HT-29 (cell line): ENCODE measurements at places on chromosomes 1 and 21. TPM values are rescaled to one million over a fixed set of nuclear protein-coding genes. Genes with fewer than 3 reads are reported as not detected.

GRCh38 chr1:1426496-1427105 lies 5.5 kb upstream of the ANKRD65 start:
- DNase-seq = peak; percentile 25

LCE1D gene
- not detected in 2 replicates for total RNA-seq

BEST4 gene
- 0.31 and 0.33 TPM in 2 replicates for total RNA-seq

GRCh38 chr1:92936865-92937264 lies 24.4 kb downstream of the DIPK1A start:
- DNase-seq = no peak

DNA sequence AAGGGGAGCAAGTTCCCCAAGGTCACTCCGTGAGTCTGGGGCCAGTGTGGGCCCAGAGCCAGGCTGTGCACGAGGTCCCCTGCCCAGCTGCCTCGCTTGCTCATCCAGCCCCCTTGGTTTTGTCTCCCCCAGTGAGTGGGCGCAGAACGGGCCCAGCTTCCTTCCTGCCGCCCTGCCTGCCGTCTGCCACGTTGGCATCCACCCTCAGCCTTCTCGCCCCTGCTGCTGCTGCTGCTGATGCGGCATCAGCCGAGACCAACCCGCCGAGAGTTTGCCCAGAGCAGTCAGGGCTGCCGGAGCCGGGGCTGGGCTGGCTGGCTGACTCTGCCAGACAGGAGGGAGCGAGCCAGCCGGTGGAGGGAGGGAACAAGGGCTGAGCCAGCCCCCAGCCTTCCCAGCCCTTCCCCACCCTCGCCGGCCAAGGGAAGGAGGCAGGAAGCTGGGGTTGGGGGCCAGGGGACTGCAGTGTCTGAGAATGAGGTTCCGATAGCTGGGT lies 31.4 kb upstream of the WASF2 start:
- no peak for DNase-seq

- DNase-seq = no peak
Observed at GRCh38 chr1:218485241-218485928, 140.2 kb downstream of the TGFB2 start.

DNA sequence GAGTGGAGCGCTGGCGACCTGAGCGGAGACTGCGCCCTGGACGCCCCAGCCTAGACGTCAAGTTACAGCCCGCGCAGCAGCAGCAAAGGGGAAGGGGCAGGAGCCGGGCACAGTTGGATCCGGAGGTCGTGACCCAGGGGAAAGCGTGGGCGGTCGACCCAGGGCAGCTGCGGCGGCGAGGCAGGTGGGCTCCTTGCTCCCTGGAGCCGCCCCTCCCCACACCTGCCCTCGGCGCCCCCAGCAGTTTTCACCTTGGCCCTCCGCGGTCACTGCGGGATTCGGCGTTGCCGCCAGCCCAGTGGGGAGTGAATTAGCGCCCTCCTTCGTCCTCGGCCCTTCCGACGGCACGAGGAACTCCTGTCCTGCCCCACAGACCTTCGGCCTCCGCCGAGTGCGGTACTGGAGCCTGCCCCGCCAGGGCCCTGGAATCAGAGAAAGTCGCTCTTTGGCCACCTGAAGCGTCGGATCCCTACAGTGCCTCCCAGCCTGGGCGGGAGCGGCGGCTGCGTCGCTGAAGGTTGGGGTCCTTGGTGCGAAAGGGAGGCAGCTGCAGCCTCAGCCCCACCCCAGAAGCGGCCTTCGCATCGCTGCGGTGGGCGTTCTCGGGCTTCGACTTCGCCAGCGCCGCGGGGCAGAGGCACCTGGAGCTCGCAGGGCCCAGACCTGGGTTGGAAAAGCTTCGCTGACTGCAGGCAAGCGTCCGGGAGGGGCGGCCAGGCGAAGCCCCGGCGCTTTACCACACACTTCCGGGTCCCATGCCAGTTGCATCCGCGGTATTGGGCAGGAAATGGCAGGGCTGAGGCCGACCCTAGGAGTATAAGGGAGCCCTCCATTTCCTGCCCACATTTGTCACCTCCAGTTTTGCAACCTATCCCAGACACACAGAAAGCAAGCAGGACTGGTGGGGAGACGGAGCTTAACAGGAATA lies 4.2 kb downstream of the TFAP2E start:
- DNase-seq = no peak

GRCh38 chr1:9687120-9687873 lies 35.8 kb downstream of the PIK3CD start:
- DNase-seq = no peak

DNA sequence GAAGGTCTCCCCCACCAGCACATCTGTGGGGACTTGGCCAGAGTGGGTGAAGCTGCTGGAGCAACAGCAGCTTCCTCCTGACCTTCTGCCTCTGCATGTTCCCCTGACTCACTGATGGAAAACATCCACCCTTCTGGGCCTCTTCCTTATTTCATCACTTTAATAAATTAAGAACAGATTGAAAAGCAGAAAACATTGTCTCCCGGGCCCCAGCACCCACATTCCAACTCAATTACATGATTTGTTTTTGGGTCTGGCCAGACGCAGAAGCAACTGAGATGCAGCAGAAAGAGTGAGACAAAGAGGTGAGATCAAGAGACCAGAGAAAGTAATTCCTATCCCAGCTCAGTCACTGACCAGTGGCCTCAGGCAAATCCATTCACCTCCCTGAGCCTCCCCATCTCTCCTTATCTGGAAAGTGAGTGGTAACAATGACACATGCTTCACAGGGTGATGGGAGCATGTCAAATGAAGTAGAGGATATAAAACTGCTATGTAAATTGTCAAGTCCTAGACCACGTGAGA lies 157.1 kb downstream of the ELAVL4 start:
- DNase-seq = no peak
